Lung microvascular endothelial cell (primary cell): ENCODE measurements at places on chromosomes 13 and 19. TPM values are rescaled to one million over a fixed set of nuclear protein-coding genes. Genes with fewer than 3 reads are reported as not detected.

Gene DAZAP1
- 46.4 and 48.4 TPM in 2 replicates for total RNA-seq

DNA sequence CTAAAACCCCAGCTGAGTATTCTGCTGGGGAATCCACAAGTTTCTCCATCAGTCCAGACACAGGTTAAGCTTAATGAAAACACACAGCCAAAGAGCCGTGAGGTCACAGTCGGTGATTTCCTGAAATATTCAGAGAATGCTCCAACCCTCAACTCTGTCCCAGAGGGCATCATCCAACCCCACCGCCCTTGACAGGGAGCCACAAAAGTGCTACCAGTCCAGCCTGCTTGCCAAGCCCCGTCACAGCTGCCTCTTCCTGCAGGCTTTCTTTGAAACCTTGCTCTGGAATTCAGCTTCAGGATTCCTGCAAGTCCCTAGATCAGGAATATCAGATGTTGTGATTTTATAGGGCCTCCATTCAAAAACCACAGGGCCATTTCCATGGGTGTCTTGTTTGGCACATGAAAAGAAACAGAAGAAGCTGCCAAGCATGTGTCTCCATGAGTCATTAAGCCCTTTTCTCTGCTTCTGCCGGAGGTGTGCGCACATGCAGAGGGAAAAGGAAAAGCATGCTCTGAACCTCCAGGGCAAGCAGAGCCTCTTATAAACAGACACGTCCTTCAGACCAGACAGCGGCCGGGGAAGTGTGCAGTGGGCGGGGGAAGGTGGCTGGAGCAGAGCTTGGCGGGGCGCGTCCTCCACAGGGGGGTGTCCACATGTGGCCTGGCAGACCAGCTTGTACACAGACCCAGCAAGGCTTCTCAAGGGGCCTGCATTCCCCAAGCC lies 164.7 kb downstream of the KATNAL1 start:
- peak; percentile 93 for DNase-seq

- DNase-seq, result no peak
Observed at GRCh38 chr19:2180881-2181632, 17.3 kb downstream of the DOT1L start.

DNA sequence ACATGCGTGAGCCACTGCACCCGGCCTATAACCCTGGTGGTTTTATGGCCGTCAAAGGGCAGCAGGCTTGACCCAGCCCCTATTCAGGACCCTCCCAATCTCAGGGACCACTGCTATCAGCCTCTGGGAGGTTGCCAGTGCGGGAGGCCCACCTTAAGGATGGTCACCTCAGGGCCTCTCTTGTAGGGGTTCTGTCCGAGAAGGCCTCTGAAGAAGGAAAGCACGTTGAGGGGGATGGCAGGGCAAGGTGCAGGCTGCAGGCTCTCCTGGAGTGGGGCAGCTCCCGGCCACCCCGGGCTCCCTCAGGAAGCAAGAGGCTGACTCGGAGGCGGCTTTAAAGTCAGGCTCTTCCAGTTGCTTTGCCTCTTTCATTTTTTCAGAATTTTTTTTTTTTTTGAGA lies 6.0 kb upstream of the GRTP1 start:
- no peak for DNase-seq

GRCh38 chr19:47324502-47324901 lies 7.5 kb upstream of the C5AR2 start:
- DNase-seq, result peak; percentile 14
